ENCODE measurements at places on chromosomes 11 and 22.

- no peak for DNase-seq
Measured at GRCh38 chr11:17421781-17422180, 33.3 kb upstream of the KCNJ11 start.

DNA sequence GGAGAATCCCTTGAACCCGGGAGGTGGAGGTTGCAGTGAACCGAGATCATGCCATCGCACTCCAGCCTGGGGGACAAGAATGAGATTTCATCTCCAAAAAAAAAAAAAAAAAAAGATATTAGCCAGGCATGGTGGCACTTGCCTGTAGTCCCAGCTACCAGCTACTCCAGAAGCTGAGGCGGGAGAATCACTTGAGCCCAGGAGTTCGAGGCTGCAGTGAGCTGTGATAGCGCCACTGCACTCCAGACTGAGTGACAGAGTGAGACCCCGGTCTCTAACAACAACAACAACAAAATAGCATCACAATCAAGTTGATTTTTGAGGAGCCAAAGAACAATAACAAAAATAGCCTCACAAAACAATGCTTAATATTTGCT lies 2.3 kb downstream of the PMM1 start:
- DNase-seq: no peak

GRCh38 chr11:71249301-71249700 lies 3.1 kb downstream of the SHANK2 start:
- DNase-seq: no peak

DNA sequence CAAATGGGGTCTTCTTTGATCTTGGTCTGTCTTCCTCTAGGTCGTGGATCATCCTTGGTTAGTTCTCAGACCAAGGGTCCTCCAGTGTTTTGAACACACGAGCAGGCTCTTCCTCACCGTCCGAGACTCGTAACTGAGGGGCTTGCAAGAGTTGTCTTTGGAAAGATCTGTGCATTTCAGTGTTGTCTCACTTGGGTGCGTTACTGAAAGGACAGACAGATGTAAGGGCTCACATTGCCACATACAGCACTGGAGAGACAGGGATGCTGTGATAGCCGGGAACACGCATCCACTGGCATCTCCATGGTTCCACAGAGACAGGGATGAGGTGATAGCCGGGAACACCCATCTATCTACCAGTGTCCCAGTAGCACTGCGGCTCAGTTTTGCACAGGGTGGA lies 15.7 kb downstream of the GLB1L2 start:
- peak; percentile 9 for DNase-seq

DNA sequence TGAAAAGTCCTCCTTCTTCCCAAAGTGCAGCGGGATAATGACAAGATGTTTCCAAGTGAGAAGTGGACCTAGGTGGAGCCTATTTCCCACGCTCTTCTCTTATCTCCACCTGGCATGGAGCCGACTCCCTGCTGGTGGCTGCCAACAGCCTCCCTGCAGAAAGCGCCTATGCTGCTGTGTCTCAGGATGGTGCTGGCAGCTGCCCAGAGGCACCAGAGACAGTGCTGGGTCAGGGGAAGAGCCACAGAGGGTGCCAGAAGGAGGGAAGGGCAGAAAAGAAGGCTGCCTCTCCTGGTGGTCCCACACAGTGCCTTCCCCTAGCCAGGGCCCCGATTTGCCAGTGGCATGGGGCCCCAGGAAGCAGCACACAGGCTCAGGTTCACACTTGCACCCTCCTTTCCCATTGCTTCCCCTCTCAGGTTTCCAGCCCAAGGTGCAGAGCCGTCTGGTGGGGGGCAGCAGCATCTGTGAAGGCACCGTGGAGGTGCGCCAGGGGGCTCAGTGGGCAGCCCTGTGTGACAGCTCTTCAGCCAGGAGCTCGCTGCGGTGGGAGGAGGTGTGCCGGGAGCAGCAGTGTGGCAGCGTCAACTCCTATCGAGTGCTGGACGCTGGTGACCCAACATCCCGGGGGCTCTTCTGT lies 19.0 kb downstream of the CD5 start:
- DNase-seq: peak; percentile 12

GRCh38 chr22:27662359-27663301 lies 138.9 kb downstream of the MN1 start:
- no peak for DNase-seq

DNA sequence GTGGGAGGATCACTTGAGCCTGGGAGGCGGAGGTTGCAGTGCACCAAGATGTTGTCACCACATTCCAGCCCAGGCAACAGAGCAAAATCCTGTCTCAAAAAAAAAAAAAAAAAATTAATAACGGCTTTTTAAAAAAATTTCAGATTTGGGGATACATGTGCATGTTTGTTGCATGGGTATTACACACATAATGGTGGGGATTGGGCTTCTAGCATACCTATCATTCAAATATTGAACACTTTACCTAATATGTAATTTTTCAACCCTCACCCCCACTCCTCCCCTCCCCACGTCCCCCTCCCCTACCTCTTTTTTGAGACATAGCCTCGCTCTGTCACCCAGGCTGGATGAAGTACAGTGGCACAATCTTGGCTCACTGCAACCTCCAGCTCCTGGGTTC lies 40.1 kb downstream of the ABTB2 start:
- DNase-seq: no peak

GRCh38 chr11:48036011-48036410 lies 55.7 kb downstream of the PTPRJ start:
- no peak for DNase-seq

DNA sequence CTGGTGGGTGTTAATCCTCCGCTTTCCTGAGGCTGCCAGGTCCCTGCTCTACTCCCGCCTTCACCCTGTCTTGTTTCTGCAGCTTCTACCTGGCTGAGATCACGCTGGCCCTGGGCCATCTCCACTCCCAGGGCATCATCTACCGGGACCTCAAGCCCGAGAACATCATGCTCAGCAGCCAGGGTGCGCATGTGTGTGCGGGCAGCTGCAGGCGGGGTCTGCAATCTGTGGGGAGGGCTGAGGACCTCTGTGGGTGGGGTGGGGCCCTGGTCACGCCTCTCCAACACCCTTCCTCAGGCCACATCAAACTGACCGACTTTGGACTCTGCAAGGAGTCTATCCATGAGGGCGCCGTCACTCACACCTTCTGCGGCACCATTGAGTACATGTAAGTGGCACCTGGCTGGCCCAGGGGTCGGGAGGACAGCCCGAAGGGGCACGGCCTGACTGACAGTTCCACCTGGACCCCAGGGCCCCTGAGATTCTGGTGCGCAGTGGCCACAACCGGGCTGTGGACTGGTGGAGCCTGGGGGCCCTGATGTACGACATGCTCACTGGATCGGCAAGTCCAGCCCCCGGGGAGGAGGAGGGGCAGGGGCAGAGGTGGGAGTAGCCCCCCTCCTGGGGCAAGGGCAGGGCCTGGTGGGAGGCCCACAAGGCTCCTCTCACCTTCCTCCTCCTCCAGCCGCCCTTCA lies 4.5 kb downstream of the RPS6KB2 start:
- DNase-seq: peak; percentile 25

DNA sequence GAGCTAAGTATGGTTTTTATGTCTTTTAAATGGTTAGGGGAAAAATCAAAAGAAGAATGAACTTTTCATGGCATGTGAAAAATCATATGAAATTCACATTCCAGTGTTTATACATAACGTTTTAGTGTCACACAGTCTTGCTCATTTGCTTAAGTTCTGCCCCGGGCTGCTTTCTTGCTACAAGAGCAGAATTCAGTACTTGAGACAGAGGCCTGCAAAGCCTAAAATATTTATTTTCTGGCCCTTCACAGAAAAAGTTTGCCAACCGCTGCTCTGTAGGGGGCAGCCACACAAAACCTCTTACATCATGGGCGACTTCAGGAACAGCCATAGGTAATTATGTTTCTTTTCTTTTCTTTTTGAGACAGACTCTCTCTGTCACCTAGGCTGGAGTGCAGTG lies 1.0 kb upstream of the ATG2A start:
- no peak for DNase-seq

- no peak for DNase-seq
Measured at GRCh38 chr11:112173152-112173551, 2.2 kb upstream of the BCO2 start.

DNA sequence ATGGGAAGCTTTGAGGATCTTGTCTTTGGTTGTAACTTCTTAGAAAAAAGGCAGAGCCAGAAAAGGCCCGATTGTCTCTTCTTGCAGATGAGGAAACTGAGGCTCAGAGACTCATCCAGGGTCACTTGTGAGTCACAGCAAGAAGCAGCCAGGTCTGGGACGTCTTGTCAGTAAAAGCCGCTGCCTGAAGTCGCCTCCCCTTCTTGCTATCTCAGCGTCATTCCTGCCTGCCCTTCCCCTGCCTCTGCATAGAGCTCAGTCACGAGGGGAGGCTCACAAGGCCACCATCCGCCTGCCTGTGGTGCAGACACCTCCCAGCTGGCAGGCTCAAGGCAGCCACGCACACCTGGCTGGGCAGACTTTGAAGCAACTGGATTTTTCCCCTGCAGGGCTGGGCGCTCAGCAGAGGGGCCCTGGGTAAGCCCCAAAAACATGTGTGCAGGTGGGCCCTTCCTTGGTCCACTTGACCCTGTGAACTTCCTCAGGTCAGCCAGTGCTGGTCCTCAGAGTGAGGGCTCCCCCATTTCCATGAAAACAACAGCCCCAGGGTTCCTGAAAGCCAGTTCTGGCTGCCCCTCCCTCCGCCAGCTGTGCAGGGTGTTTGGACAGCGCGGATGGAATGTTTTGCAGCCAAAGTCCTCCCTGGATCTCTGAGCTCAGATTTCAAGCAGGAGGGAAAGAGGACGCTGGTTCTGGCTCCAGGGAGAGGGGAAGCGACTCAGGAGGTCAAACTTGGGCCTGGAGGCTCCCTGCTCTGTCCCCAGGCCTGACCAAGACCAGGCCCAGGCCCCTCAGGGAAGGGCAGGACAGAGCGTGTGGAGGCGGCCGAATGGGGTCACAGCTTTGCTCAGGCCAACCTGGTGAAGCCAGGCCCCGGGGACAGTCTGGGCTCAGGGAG lies 6.0 kb upstream of the RAB3IL1 start:
- DNase-seq: peak; percentile 10

DNA sequence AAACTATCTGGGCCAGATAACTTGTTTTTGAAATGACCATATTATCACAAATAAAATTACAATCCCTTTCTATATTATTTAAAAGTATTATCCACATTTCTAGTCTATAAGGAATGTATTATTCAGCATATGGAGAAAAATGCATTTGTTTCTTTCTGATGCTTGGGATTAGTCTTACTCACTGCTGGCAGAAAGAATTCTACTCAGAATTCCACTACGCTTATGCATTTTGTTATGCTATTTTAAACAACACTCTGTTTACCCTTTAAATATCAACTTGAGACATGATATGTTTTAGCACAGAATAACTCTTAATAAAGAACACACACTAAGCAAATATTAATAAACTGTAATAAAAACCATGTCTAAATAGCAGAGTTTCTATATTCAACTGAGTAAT lies 77.6 kb upstream of the ANO3 start:
- no peak for DNase-seq

- no peak for DNase-seq
Measured at GRCh38 chr11:123519055-123519796, 89.2 kb downstream of the GRAMD1B start.

GRCh38 chr22:23213581-23214334 lies 33.4 kb downstream of the BCR start:
- no peak for DNase-seq

DNA sequence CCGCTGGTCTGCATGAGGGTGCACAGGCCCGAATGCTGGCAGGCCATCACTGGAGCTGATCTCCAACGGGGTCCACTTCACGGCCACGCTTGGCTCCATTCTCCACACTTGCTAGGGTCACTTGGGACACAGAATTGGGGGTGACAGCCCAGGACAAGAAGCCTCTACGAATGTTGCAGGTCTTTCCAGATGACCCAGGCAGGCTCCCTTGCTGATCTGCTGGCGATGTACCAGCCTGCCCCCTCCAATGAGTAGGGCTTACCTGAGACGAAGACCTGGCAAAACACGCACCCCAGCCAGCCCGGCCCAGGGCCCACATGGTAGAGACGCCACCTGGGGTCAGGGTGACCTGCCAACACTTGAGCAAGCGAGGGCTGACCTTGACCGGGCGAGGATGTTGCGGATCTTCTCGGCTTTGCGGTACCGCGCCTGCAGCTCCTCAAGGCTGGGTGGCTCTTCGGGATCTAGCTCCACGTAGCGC lies 44.9 kb downstream of the C11orf58 start:
- DNase-seq: no peak

DNA sequence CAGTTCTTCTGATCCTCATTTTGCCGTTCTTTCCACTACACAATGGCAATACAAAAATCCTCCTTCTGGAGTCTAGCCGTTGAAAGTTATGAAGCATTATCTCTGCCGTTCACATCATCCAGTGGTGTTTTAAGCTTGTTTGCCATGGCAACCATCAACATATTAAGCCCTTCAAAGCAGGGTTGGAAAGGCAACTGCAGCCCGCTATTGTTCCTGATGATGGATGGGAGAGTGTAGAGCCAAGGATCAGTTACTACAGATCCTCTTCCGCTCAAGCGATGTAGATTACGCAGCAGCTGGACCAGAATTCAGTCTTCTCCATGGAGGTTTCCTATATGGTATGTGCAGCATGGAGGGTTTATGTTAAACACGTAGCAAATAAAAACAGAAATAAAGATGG lies 352.7 kb downstream of the NTM start:
- DNase-seq: no peak

DNA sequence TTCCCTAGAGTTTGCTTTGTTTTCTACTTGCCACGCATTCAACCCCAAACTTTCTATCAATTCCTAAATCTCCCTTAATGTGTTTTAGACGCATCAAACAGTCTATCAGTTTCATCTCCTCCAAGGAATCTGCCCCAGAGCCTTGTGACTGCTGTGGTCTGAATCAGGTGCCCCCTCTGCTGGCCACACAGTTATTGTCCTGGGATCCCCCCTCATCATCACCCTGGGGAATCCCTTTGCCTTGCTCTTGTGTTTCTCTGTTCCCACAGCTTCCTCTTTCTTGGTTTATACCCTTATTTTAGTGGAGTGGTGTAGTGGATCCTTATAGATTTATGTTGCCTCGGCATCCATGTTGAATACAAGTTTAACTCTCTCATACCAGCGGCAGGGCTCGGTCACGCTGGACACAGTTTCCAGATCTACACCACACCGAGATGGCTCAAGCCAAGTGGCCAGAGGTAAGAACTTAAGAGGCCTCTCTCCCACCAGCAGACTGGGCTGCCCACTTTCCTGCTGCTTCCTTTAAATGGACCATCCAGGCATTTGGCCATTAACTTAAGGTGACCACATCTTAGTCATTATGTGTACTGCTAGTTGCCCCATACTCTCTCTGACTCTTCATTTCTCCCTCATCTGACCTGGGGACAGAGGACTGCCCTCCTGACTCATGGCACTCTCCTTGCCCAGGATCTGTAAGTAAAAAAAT lies 8.2 kb downstream of the UPB1 start:
- DNase-seq: peak; percentile 74

- DNase-seq: peak; percentile 15
Measured at GRCh38 chr11:132318421-132319157, 948.2 kb downstream of the NTM start.

GRCh38 chr22:36544107-36544620 lies 15.2 kb upstream of the EIF3D start:
- no peak for DNase-seq

GRCh38 chr11:2269601-2270321 lies 627 bp downstream of the ASCL2 start:
- peak; percentile 58 for DNase-seq

All from activated T-cell treated with anti-CD3 and anti-CD28 coated beads, Interleukin-2, amount 50 U/mL, for 48 hours (primary cell).